ENCODE measurements at places on chromosomes 12 and 14.
A peak's percentile ranks its signal among the peaks of the same experiment; 100 is the strongest.

- no peak for DNase-seq
Observed at GRCh38 chr12:95674163-95674562, 116.4 kb downstream of the NTN4 start.

- no peak for DNase-seq
Observed at GRCh38 chr12:57834086-57834876, 12.2 kb downstream of the CTDSP2 start.

DNA sequence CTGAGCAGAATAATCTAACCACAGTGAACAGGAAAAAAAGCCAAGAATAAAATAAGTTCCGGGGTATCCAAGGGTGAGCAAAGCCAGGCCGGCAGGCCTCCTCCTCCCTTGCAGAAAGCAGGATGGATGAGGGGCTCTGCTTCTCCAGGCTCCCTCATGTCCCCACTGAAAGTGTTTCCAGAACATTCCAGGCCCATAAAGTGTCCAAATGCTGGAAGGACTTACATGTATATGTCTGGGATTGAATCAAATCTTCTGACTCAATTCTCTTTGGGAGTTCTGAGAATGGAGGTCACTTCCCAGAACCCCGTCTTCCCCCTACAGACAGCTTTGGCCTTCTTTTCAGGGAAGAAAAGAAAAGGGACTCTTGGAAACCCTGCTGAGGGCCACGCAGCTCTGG is 25.0 kb upstream of the BDKRB1 start:
- no peak for DNase-seq

GRCh38 chr12:124543052-124543589 is 24.3 kb downstream of the NCOR2 start:
- DNase-seq, result peak; percentile 37

DNA sequence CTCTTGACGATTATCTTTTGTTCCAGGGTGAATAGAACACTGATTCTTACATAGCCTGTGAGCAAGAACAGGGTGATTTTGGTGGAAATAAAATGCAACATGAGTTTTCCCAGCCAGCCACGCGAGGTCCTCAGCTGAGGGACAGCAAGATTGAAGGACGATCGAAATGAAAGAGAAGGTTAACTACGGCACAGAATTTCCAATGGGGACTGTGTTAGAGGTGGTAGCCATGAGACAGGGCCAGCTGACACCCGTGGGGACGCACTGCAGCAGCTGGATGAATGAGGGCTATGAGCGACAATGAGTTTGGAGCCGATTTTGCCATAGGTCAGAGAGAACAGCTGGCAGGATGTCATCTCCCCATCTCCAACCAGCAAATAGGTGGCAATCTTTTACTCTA is 243.4 kb upstream of the PELI2 start:
- no peak for DNase-seq

DNA sequence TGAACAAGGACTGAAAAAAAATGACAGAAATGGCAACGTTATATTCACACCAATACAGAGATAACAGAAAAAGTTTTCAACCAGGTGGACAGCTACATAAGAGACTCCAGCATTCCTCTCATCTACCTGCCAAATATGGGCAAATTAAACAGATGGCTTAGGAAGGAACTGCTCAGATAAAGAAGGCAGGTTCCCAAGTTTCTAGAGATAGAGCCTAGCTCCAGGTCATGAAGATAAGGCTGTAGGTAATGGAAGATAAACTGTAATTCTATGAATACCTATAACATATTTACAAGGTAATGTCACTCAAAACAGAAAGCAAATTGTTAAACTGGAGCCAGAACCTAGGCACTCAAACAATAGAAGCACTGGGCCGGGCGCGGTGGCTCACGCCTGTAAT is 42.5 kb downstream of the GIT2 start:
- no peak for DNase-seq

DNA sequence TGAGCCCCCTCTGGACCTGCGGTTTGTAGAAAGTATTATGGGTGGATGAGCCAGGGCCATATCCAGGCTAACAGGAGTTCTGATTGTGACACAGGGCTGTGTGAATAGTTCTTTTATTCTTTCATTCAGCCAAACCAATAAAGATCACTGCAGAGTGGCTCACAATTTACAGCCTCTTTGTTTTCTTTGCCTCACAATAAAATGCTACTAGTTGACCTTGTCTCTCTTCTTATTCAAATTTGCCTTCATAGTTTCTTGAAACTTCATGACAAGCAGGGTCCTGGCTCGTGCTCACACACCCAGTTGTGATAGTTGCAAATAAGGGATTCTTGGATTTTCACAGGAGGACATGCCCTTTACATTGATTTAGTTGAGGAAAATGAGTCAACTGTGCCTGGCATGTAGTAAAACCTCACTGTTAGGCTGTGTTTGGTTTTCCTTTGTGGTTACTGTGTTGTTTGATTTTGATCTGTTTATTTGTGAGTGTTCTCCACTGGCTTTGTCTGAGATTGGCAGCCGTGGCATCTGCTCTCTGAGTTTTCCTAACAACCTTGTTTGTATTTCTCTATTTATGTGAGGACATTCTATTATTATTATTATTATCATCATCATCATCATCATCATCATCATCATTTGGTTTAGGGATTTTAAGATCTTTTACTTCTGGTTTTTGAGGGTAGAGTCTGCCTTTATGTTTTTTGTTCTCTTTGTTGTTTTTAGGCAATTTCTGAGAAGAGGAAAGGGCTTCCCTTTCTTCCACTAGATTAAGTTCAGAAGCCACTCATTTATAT is 2.7 kb upstream of the KRT6B start:
- DNase-seq, result no peak

Data from CD4-positive, alpha-beta T cell treated with Interleukin-4 for 4 hours (primary cell).